ENCODE measurements at places on chromosomes 6 and 20.

DNA sequence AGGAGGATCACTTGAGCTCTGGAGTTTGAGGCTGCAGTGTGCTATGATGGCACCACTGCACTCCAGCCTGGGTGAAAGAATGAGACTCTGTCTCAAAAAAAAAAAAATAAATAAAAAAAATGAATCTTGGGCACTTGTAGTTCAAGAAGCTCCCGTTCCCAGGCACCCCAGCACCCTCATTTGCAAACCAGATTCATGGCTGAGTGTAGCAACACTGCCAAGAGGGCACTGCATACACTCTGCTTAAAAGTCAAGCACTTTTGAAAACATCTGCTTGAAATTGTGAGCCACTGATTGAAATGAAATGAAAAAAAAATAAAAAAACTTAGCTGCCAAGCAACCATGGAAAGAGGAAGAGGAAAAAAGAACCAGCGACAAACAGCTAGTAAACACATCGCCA is 124.7 kb upstream of the SASH1 start:
- no peak for DNase-seq

DNA sequence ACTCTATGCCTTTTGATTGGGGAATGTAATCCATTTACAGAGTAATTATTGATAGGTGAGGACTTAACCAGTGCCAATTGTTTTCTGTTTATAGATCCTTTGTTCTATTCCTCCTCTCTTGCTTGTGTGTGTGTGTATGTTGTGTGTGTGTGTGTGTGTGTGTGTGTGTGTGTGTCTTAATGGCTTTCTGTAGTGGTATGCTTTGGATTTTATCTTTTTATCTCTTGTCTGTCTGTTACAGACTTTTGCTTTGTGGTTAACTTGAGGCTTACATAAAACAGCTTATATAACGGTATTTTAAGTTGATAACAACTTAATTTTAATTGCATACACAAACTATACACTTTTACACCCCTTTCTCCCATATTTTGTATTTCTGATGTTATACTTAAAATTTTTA is 54.7 kb downstream of the CDC5L start:
- DNase-seq: no peak

DNA sequence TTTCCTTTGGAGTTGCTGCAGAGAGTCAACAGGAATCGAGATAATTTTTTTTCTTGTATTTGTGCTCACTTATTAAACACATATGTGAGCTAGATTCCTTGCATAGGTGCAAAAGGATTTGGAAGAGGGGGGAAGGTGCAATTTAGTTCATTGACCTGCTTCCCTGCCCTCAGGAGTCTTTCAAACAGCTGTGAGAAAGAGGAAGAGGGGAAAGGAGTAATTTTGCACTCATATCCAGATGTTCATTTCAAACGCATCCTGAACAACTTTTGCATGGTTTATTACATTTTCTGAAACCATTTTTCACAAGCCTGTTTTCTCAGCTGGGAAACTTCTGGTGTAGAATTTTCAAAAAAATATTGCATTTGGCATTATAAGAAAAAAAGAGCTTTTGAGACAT is 795.0 kb downstream of the MAFB start:
- no peak for DNase-seq

DNA sequence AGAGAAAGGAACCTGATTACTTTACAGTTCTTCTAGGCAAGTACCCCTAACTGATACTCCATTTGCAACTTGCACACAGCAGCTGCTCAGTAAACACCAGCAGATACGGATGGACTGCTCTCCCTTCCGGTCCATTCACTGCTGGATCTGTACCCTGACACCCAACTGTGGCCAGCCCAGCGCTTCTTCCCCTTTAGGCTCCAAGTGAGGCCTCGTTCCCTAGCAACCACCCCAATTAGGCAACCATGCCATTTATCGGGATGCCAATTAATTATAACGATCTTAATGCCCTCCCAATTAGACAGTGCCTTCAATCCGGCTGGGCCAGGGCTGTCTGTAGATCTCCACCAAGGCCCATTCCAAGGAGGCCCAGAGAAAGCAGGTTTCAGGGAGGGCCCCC is 3.2 kb downstream of the SULF2 start:
- DNase-seq: no peak

- no peak for DNase-seq
These were observed 9.1 kb upstream of the PBOV1 start for GRCh38 chr6:138227316-138227781.

GRCh38 chr20:3646651-3647050 is 16.5 kb downstream of the GFRA4 start:
- DNase-seq: no peak

GRCh38 chr20:32482143-32482441 is 103.0 kb downstream of the NOL4L start:
- peak; percentile 74 for DNase-seq

DNA sequence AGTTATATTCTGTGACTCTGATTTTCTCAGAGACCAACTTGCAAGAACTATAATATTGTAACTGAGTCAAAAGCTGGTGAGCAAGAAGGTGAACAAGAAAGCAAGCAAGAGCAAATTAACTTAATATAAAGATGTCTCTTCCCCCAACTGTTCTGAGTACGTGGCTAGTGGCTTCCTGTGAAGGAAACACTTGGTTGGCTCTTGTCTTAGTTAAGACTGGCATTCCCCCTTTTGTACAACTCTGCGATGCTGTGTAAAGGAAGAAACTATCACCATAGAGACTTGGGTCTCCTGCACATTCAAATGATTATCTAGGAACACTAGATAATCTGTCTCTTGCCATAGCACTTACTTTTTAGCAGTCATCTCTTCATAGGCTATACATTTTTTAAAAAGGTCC is 47.3 kb upstream of the TNFAIP3 start:
- DNase-seq: no peak

- DNase-seq: no peak
These were observed 35.5 kb upstream of the ZNF133 start for GRCh38 chr20:18252597-18253451.

Measured in posterior cingulate gyrus (tissue), 11 donors.